ENCODE measurements at places on chromosomes 5 and 9.

DNA sequence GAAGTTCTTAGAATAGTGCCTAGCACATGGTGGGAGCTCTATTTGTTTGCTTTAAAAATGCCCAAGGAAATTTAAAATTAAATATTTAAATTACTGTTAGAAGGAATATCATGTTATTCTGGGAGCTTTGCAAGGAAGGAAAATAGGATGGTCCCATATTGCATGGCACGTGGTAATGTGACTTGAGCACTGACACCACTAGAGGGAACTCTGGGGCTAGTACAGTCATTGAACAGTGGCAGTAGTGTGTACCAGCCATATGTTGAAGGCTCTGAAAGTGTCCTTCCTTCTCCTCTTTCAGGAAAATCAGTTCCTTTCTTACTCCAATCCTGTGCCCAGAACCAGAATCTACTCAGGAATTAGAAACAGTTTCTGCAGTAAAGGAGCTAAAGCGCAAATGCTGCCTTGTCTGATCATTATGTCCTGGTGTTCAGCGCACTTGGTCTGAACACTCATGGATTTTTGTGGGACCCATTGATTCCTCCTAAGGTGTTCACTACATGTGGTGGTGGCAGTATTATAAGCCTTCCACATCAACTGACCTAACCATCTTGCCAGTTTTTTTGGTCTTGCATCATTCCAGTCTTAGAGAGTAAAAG, 54.1 kb downstream of the GDA start:
- no peak for ATAC-seq

- ATAC-seq: no peak
Observed at GRCh38 chr9:37624073-37624472, 26.7 kb upstream of the FRMPD1 start.

DNA sequence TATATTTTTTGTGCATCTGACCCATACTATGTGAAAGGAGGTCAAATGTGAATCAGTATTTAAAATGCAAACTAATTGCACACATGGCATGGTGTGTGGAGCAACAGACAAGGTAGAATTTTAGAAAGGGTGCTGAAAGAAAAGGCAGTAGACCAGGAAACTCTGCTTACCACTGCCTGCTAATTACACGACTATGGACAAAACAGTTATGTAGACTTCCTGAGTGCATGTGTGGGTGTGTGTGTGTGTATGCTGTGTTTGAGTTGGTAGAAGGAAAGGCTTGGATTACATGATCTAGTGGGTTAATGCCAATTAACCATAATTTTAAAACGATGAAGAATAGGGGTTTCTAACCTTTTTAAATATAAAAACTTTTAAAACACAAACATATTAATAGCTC, 349.9 kb downstream of the SH3GL2 start:
- ATAC-seq: no peak

GRCh38 chr5:6066016-6066415, 312.3 kb downstream of the MED10 start:
- no peak for ATAC-seq

GRCh38 chr5:161301586-161301985, 244.9 kb downstream of the GABRB2 start:
- ATAC-seq: no peak

GRCh38 chr9:5870691-5871090, 20.0 kb upstream of the MLANA start:
- ATAC-seq: no peak

DNA sequence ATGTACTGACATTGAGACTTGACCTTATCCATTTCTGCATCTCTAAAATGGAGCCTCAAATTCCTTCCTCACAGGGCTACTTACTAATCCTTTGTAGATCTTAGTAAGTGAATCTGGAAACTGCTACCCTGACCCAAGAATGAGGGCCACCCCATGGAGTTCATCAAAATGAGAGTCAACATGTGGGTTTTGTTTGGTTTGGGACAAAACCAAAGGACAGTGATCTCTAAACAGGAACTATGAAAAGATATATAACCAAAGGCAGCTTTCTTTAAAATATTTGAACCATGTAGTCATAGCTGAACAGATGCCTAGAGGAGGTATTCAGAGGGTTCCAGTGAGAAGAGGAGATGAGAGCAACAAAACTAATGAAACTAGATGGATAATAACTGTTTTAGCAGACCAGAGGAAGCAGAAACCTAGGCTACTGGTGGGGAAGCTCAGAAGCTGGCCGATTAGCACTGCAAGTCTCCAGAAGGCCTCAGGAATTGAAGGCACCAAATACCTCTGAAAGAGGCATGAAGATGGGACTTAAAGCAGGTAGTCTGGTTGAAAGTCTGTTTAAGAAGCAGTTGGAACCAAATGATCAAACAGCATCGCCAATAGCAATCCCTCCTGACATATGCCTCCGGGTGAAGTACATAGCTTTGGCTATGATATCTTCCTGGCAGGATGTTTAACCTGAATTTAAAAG, 45.8 kb downstream of the THOC3 start:
- ATAC-seq: no peak

GRCh38 chr5:169103586-169104181, 197.3 kb downstream of the SLIT3 start:
- ATAC-seq: no peak

- peak; percentile 88 for ATAC-seq
Observed at GRCh38 chr9:27117489-27118135, 8.6 kb downstream of the TEK start.

DNA sequence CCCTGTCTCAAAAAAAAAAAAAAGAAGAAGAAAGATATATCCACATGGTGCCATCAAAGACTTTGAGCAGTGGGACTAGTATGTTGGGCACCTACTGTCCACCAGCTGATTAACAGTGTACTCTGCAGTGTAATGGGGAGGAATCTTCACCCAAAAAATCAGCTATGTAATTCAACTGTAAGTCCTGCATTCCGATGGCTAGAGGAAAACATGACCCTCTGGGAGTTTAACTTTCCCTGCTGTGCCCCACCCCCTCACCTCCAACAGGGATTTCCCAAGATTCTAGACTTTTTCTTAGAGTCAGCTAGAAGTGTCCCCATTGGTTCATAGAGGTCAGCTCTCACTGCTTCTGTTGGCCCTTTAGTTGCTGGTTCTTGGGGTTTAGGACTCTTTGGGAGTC, 221.2 kb upstream of the CLINT1 start:
- ATAC-seq: no peak

DNA sequence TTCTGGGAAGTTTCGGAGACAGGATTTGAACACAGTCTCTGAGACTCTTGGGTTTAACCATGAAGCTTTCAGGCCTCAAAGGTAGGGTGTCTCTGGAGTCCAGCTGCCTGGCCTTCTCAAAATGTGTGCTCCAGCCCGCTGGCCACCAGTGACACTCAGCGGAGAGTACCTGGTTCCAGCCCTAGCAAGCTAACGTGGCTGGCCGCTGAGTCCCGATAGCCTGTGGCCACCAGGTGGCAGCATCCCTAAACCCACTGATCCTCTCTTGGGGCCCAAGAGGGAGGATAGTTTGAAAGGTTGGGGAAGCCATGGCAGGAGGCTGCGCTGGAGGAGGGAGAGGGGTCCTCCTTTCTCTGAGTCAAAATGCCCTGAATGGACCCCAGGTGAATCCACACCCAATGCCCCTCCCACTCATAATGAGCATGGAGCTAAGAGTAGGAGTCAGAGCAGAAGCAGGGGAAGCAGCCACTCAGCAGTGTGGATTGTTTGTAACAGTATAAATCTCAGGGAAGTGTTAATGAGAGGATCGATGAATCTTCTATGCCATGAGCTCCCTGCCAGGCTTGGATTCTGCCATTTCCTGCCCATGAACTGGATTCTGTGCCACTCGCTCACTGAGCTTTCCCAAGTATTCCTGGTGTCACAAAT, 5.4 kb upstream of the TIFAB start:
- peak; percentile 59 for ATAC-seq

DNA sequence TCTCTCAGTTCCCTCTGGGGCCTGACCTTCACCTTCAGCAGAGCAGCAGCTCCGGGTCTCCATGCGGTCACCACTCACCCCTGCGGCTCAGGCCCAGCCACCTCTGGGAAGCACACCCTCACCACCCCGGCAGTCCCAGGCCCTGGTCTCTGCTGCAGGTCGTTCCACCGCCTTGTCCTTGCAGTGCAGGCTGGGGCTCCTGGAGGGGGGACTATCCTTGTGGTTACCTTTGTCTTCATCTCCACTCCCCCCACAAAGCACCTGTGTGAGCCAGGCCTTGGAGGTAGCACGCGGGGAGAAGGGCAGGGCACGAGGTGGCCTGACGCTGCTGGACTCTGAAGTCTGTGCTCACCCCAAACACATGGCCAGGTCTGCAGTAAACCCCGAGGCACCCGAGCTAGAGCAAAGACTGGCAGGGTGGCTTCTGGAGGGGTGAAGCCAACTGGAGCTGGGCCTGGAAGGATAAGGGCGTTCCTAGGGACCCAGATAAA, 33.2 kb upstream of the RXRA start:
- no peak for ATAC-seq

DNA sequence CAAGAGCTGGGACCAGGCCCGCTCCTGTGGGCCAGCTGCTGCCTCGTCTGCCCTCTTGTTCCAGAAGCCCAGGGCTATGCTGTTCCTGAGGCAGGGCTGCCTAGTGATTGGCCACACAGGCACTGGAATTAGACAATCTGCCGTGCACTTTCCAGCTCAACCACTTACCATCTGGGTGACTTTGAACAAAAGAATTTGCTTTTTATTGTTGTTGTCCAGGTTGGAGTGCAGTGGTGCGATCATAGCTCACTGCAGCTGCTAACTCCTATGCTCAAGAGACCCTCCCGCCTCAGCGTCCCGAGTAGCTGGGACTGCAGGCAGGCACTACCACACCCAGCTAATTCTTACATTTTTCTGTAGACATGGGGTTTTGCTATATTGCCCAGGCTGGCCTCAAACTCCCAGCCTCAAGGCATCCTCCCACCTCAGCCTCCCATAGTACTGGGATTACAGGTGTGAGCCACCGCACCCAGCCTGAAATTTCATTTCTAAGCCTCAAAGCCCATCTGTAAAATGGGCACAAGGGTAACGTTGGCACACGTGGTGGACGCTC, 1.2 kb upstream of the NEK6 start:
- ATAC-seq: no peak

DNA sequence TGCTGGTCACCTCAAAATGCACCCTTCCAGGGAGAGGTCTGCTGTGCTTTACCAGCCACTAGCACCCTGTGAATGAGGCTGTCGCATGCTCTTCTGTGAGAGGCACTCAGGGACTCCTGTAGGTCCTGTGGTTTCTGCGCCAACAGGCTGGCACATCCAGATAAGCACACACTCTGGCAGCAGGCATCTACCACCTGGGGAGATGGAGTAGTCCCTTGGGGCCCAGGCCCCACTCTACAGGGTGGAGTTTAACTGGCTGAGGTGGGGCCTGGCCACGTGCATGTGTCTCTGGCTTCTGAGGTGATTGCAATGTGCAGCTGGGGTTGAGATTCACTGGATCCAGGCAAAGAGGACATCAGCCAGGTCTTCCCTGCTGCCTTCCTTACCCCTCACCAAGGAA, 32.3 kb downstream of the TMEM174 start:
- no peak for ATAC-seq

- ATAC-seq: no peak
Observed at GRCh38 chr5:90866915-90867731, 308.5 kb downstream of the ADGRV1 start.

- peak; percentile 12 for ATAC-seq
Observed at GRCh38 chr5:150141544-150142184, 14.0 kb downstream of the PDGFRB start.

DNA sequence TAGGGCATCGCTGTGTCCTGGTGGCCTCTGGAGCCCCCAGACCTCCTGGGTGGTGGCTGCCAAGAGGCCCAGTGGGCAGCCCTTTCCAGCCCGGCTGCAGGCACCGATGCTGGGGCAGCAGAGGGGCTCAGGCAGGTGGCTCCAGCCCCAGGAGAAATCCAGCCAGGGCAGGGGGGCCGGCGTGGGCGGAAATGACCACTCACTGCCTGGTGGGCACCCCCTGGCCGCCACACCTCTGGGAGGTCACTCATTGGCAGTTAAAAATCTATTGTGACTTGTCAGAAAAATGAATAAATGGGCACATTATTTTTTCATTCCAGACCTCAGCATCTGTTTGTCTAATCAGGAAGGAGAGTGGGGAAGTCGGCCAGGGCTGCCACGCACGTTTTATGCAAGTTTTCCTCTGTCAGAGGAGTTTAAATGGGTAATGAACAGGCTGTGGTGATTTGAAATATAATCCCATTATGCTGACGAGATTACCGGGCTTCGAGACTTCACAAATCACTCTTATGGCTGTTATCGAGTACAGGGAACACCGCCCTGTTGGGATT, 171.9 kb downstream of the GAPVD1 start:
- ATAC-seq: no peak

DNA sequence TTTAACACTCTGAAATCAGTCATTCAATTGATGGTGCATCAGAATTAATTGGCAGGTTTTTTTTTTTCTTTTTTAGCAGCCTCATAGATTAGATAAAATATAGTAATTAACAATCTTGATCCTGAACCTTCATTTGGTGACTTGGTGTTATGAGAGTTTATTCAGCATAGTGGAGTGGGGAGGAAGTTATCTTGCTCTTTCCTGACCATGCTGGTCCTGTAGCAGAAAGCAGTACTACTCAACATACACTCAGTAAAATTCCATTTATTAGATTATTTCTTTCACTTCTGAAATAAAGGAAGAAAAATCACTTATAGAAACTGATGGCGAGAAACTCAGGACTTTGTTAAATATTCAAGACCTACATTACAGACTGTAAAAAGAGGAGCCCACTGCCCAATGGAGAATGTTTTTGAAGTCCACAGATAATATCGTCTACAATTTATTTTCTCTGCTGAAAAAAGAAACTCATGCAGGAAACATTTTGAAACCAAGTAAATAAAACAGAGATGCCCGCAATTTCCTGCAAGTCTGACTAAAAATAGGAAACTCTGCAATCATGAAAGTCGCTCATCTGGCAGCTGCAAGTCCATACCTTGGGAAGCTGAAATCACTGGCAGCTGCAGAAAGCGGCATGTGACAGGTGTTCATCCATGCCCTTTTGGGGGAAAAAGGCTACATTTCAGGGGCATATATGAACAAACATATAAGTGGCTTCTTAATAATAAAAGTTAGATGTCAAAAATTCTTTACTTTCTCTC, 233.2 kb upstream of the RFX3 start:
- no peak for ATAC-seq

DNA sequence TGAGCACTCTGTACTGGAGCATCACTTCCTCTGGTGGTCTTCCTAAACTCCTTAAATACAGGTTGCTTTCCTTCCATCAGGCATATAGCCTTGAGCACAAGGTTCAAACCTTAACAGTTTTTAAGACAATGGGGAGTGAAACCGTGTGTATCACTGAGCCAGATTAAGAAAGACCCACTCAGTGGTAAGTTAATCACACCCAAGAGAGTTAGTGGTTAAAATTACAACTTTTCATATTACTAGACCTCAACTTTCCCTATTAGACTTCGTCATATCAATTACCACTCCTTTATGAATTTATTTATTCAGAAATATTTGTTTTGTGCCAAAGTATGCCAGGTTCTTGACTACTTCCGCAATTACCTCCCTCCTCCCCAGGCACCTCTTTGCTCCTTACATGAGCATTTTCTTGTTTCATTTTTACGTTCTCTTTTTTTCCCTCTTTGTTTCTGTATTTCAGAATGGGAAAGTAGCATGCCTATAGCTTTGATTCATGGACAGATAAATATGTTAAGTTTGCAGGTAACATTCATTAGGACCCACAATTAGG, 351.0 kb downstream of the KIAA0825 start:
- ATAC-seq: no peak

GRCh38 chr9:112694706-112695555, 23.0 kb downstream of the INIP start:
- no peak for ATAC-seq

Data from gastroesophageal sphincter (tissue), 4 donors.